ENCODE measurements at places on chromosomes 2 and 18. TPM values are rescaled to one million over a fixed set of nuclear protein-coding genes. Genes with fewer than 3 reads are reported as not detected.

The PXDN gene
- 42.4 TPM for total RNA-seq

The ANKRD30BL gene
- not detected for total RNA-seq

The GPR55 gene
- 0.16 TPM for total RNA-seq

The GAREM2 gene
- 1.4 TPM for total RNA-seq

The ZNF521 gene
- 51.8 TPM for total RNA-seq

The LAMA3 gene
- 127 TPM for total RNA-seq

The IKZF2 gene
- 8.0 TPM for total RNA-seq

The DCDC2C gene
- 0.59 TPM for total RNA-seq

All from breast epithelium (tissue), 4 donors.